ENCODE measurements at places on chromosomes 5 and 9.

DNA sequence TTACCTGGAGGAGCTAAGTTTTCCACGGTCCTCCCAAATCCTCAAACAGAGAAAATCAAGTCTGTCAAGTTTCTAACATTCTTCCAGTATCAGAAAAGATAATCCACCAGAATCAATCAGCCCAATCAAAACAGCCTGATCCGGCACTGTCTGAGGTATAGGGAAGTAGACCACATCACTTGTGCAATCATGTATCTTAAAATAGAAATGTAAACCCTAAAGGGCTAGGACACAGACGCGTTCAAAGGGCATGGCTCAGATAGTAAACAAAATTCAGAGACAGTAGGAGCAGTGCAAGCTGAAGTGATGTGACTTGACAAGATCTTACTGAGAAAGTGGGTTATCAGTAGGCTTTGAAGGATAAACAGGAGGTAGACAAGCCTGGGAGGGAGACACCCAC lies 252.4 kb upstream of the DAPK1 start:
- H3K4me3 ChIP-seq = no peak overlapping the region
- DNase-seq = no peak
- H3K27ac ChIP-seq = no peak overlapping the region
- peaks cover 27% of the 10 kb centered on the region for H3K27me3 ChIP-seq
- no peaks in the 10 kb centered on the region for H3K36me3 ChIP-seq

- no peaks in the 10 kb centered on the region for H3K36me3 ChIP-seq
- H3K27me3 ChIP-seq = no peaks in the 10 kb centered on the region
- no peaks in the 10 kb centered on the region for H3K4me1 ChIP-seq
- no peak for DNase-seq
These were observed 1183.0 kb downstream of the MAT2B start for GRCh38 chr5:164688437-164688836.

GRCh38 chr9:113886933-113887332 lies 10.8 kb downstream of the ZNF618 start:
- H3K27ac ChIP-seq = no peak overlapping the region
- no peak for DNase-seq
- no peaks in the 10 kb centered on the region for H3K36me3 ChIP-seq

DNA sequence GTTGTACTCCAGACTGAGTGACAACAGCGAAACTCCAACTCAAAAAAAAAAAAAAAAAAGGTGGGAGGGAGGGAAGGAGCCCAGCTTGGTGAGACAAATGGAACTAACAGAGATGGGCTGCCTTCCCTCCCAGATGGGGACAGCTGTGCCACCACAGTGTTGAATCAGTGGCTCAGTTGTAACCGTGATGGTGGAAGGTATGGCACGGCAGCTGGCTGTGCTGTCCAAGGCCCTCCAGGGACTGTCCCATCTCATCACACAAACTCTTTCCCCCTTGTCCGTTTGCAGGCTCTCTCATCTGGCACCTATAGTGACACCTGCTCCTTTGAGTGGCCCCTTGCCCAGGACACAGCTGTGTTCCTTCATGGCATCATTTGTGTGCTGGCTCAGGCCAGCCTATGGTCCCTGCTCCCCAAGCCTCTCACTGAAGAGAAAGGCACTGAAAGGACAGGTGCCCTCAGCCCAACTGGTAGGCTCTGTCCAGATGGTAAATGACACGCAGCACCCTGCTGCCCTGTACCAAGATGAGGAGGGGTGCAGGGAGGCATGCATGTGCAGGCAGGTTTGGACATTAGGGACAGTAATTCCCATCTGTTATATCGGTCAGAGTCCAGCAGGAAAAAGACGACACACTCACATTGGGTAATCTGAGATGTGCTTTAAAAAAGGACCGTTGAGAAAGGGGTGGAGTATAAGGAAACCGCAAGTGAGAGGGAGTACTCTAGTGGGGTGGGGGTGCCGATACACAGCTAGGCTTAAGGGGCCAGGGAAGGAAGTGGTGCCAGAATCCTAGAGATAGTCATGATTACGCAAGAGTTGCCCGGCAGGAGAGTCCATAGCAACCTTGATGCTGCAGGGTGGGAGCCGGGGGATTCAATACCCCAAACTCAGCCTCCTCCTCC lies 4.3 kb downstream of the SMIM33 start:
- H3K27ac ChIP-seq = peak overlapping the region; percentile 84
- H3K27me3 ChIP-seq = no peaks in the 10 kb centered on the region
- DNase-seq = peak; percentile 41
- peaks cover 83% of the 10 kb centered on the region for H3K4me1 ChIP-seq

- H3K27me3 ChIP-seq = no peaks in the 10 kb centered on the region
- H3K27ac ChIP-seq = peak within 1 kb of the TSS; percentile 59
- H3K4me1 ChIP-seq = peaks cover 57% of the 10 kb centered on the region
- peak within 1 kb of the TSS; percentile 78 for H3K4me3 ChIP-seq
These were observed at the start of gene SNAPC4 for GRCh38 chr9:136400038-136400834. Gene SNAPC4, minus strand, starts transcription at chr9:136400170. Its CDS starts 1,742 bp downstream, at chr9:136398428.

DNA sequence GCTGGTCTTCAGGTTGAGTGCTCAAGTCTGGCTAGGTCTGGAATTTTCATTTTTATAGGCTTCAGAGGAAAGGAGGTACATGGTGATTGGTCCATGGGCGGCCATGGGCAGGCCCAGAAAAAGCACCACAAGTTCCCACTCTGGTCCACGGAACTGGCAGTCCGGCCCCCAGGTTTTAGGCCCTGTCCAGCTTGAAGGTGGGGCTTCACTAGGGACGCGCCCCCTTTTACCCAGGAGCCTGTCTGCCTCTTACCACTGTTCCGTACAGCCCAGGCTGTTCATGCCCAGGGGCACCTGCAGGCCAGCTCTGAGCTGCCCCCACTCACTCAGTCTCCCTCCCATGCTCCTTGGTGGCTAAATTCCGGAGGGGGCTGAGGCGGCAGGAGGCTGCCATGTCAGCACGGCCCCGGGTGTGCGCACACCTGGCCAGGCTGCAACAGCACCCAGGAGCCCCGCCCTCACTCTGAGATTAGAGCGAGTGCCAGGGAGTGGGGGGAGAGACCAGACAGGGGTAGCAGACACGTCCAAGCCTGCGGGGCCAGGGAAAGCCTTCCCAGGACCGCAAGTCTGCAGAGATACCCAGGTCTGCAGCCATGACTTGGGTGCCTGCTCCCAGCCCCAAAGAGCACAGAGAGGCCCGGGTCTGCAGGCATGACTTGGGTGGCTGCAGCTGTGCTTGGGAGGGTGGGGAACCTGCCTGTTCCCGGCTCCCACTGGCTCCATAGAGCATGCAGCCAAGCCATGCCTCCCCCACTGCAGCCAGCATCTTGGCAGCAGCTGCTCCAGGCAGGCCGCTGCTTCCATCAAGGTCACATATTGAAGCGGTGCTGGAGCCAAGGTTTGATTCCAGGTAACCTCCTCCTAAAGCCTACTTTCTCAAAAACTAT lies 390.2 kb upstream of the SGCD start:
- H3K27ac ChIP-seq = no peak overlapping the region
- no peak overlapping the region for H3K4me3 ChIP-seq
- H3K27me3 ChIP-seq = peaks cover 13% of the 10 kb centered on the region
- H3K4me1 ChIP-seq = no peaks in the 10 kb centered on the region
- no peaks in the 10 kb centered on the region for H3K36me3 ChIP-seq
